ENCODE measurements at places on chromosomes 12 and 14. TPM values are rescaled to one million over a fixed set of nuclear protein-coding genes. Genes with fewer than 3 reads are reported as not detected.

Gene SLC7A8
- total RNA-seq = 21.5 TPM

Gene SLCO1B3
- not detected for total RNA-seq

Gene LPAR5
- total RNA-seq = 0.12 TPM

Gene HOXC10
- not detected for total RNA-seq

Gene TUBA1C
- 933 TPM for total RNA-seq

Gene ESR2
- total RNA-seq = 0.11 TPM

Gene ACOT4
- total RNA-seq = 1.00 TPM

Gene CRACR2A
- 8.3 TPM for total RNA-seq

Gene RAB15
- 2.7 TPM for total RNA-seq

Gene DCN
- 87.0 TPM for total RNA-seq

Gene MFAP5
- total RNA-seq = 5.8 TPM

Gene P3H3
- 175 TPM for total RNA-seq

Gene ASCL4
- not detected for total RNA-seq

Gene NPFF
- total RNA-seq = not detected

Gene ARHGEF40
- total RNA-seq = 42.8 TPM

Gene SLC8A3
- total RNA-seq = 0.12 TPM

Gene DLK1
- not detected for total RNA-seq

Gene ACRBP
- total RNA-seq = 0.22 TPM

Gene PSEN1
- total RNA-seq = 67.2 TPM

Gene SMARCC2
- 46.2 TPM for total RNA-seq

Gene OTUB2
- 2.4 TPM for total RNA-seq

Gene FAM181A
- not detected for total RNA-seq

Gene SERPINA5
- not detected for total RNA-seq

Gene NINJ2
- 0.77 TPM for total RNA-seq

Gene IFNG
- not detected for total RNA-seq

Gene BDKRB1
- total RNA-seq = 19.8 TPM

Gene PTGDR
- total RNA-seq = 0.22 TPM

Gene SLC39A9
- 109 TPM for total RNA-seq

Gene PROX2
- not detected for total RNA-seq

Gene HELB
- total RNA-seq = 4.6 TPM

Gene MAP1LC3B2
- 0.22 TPM for total RNA-seq

Gene PIANP
- total RNA-seq = under 0.01 TPM

Gene SCNN1A
- under 0.01 TPM for total RNA-seq

Gene VPS33A
- total RNA-seq = 23.5 TPM

Gene SUPT16H
- 129 TPM for total RNA-seq

Gene PLEKHD1
- under 0.01 TPM for total RNA-seq

Gene SSPN
- 19.0 TPM for total RNA-seq

Gene MSRB3
- total RNA-seq = 30.4 TPM

Gene CPNE6
- total RNA-seq = not detected

Gene LHX5
- not detected for total RNA-seq

Gene TMEM229B
- 0.33 TPM for total RNA-seq

Gene IQSEC3
- 0.33 TPM for total RNA-seq

Gene IPO8
- 46.6 TPM for total RNA-seq

Gene GRIN2B
- total RNA-seq = 0.22 TPM

Gene LRP1-AS
- total RNA-seq = not detected

Gene BHLHE41
- total RNA-seq = 6.4 TPM

Gene SALL2
- total RNA-seq = 3.2 TPM

Gene ATF1
- total RNA-seq = 26.4 TPM

Gene BDKRB2
- 74.1 TPM for total RNA-seq

Gene GARIN6
- not detected for total RNA-seq

Gene HOXC4
- not detected for total RNA-seq

Gene KLHL33
- 0.11 TPM for total RNA-seq
